ENCODE measurements at places on chromosomes 11 and 22.

GRCh38 chr11:3109921-3110706 lies 52.9 kb upstream of the CARS1 start:
- DNase-seq, result peak; percentile 35

- no peak for DNase-seq
Observed at GRCh38 chr11:119371067-119371601, 10.4 kb downstream of the USP2 start.

- no peak for DNase-seq
Observed at GRCh38 chr11:6402561-6402981, 12.3 kb downstream of the SMPD1 start.

- DNase-seq, result peak; percentile 14
Observed at GRCh38 chr11:75639762-75640181, 29.1 kb downstream of the MAP6 start.

DNA sequence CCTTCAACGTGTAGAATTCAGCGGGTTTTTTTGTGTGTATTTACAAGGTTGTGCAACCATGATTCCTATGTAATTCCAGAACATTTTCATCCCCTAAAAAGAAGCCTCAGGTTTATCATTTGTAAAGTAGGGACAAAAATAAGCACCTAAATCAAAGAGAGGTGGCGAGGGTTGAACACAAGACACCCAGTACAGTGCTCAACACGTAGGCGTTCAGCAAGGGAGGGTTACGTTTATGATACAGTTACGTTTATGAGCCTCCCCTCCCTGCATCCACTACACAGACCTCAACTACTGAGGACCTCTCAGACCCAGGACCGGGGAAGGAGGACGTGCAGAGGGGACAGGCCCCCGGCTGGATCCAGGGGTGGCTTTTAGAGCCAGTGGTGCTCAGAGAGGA lies 44.7 kb downstream of the FLRT1 start:
- DNase-seq, result no peak

DNA sequence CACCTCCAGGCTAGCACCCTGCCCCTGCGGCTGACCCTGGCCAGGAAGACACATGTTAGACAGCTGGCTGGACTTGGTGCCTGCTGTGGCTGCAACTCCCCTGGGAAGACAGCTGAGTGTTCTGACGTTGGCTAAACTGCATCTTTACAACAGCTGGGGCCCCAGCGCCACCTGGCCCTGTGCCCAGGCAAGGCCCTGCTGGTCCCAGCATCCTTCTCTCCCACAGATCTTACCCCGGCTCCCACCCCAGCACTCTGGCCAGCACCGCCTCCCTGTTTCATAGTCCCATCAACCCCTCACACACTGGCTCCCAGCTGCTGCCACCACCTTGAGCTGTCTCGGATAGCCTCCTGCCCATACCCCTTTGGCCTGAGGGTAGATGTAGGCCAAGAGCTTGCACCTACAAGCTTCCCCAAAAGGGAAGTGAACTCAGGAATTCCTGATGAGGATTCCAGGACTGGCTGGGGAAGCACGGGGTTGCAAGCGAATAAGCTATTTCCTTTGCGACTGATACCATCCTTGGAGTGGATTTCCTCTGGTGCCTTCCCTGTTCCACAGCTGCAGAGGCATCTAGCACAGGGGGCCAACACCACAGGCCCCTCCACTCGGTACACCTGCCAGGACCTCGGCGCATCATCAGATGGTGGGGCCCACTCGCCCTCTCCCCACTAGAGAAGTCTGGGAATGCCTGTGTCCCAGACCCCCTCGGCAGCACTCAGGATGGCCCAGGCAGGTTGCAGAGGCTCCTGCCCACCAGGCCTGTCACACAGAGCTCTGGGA lies 28.5 kb downstream of the RSPH14 start:
- DNase-seq, result no peak

GRCh38 chr11:84947070-84947469 lies 680.1 kb downstream of the DLG2 start:
- DNase-seq, result no peak

DNA sequence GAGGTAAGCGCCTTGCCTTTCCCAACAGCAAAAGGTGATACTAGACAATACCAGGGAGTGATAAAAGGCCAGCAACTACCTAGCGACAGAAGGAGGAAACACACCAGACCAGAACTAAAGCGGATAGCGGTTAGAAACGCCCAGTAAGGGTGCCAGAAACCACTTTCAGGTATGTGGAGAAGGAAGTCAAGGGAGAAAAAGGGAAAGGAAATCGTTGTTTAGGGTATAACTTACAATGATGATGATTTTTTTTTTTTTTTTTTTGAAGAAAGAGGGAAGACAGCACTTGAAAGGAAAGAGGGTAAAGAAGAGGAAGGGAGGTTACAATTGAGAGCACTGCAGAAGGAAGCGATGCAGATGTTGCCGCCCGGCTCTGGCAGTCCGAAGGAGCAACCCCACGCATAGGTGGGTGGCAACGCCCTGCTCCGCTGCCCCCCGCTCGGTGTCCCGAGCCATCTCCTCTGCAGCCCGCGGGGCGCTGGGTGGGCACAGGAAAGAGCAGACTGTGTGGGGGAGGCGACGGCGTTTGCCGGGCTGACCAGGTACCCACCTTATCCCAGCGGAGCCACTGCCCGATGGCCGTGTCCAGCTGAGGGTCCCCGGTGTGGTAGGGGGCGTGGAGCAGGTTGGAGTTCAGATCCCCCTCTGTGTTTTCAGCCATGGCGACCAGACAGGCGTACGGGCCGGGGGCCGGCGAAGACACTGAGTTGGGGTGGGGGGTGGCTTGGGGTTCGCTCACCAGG lies 561 bp downstream of the PGM2L1 start:
- peak; percentile 15 for DNase-seq

GRCh38 chr22:30922151-30922611 lies 46.4 kb downstream of the MORC2 start:
- peak; percentile 74 for DNase-seq

DNA sequence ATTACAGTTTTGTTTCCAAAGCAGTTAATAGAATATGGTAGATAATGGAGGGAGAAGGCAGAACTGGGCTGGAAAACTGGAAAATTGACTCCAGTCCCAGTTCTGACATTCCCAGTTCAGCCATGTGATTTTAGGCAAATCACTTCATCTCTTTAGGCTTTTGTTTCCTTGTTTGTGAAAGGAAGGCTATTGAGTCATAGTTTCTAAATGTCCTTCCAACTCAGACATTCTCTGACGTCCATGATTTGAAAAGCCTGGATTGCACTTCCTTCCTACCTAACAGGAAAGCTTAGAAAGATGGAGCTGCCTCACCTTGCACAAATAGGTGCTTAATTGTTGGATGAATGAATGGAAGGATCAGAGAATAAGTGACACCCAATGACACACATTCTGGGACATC lies 19.8 kb upstream of the GALNT18 start:
- no peak for DNase-seq

GRCh38 chr22:33007485-33007884 lies 50.7 kb downstream of the SYN3 start:
- DNase-seq, result no peak

- DNase-seq, result no peak
Observed at GRCh38 chr11:124844664-124845079, 20.6 kb upstream of the ROBO3 start.

DNA sequence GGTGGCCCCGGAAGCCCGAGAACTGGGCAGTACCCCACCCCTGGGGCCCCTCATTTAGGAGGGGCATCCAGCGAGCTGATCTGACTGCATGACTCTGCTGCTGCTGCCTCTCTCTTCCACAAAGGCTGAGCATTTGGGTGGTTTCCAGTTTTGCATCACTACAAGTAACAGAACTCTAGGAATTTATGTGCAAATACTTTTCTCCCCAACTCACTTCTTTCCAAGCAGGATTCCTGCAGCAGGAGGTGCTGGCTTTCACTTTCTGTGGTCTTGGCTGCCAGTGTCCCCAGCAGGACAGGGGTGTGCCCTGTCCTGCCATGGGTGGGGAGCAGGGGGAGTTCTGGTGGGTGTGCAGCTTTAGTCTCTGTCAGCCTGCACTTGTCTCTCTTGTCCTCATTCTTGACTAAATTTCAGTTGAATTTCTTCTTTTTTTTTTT lies 21.2 kb downstream of the UPB1 start:
- peak; percentile 91 for DNase-seq

- no peak for DNase-seq
Observed at GRCh38 chr22:47060718-47061117, 298.3 kb downstream of the TBC1D22A start.

- no peak for DNase-seq
Observed at GRCh38 chr11:35682230-35683173, 19.9 kb downstream of the TRIM44 start.

- no peak for DNase-seq
Observed at GRCh38 chr11:16969010-16969999, 44.9 kb downstream of the PLEKHA7 start.

- DNase-seq, result no peak
Observed at GRCh38 chr11:78200553-78200952, 11.8 kb downstream of the USP35 start.

DNA sequence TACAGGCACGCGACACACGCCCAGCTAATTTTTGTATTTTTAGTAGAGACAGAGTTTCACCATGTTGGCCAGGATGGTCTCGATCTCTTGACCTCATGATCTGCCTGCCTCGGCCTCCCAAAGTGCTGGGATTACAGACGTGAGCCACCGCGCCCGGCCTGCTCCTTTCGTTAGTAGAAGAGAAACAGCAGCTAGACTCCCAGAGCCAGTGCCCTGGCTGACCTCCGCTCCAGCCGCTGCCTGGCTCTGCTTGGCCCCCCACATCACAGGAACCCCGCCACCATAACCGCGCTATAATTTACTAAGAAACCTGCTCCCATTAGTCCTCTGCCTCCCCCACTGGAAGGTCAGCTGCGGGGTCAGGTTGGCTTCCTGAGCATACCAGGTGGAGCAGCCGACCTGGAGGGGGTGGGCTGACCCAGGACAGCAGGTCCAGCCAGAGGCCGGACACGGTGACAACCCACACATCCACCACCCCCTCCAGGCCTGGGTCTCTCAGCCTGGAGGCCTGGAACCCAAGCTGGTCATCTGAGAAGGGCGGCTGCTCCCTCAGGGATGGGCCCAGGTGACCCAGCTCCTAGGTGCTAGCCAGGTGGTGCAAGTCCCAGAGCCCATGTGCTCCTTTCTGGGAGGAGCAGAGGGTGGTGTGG lies 7.5 kb upstream of the POLDIP3 start:
- peak; percentile 4 for DNase-seq

- no peak for DNase-seq
Observed at GRCh38 chr11:134276396-134277182, 410 bp downstream of the GLB1L3 start.

- no peak for DNase-seq
Observed at GRCh38 chr22:48632646-48633246, 1194.9 kb downstream of the BRD1 start.

DNA sequence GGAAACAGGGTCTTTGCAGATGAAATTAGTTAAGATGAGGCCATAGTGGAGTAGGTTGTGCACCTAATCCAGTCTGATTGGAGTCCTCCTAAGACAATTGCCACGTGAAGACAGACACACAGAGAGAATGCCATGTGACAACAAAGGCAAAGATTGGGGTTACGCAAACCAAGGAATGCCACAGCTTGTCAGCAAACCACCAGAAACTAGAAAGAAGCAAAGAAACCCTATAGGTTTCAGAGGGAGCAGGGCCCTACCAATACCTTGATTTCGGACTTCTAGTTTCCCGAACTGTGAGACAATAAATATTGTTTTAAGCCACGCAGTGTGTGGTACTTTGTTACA lies 8.2 kb upstream of the LAYN start:
- no peak for DNase-seq

DNA sequence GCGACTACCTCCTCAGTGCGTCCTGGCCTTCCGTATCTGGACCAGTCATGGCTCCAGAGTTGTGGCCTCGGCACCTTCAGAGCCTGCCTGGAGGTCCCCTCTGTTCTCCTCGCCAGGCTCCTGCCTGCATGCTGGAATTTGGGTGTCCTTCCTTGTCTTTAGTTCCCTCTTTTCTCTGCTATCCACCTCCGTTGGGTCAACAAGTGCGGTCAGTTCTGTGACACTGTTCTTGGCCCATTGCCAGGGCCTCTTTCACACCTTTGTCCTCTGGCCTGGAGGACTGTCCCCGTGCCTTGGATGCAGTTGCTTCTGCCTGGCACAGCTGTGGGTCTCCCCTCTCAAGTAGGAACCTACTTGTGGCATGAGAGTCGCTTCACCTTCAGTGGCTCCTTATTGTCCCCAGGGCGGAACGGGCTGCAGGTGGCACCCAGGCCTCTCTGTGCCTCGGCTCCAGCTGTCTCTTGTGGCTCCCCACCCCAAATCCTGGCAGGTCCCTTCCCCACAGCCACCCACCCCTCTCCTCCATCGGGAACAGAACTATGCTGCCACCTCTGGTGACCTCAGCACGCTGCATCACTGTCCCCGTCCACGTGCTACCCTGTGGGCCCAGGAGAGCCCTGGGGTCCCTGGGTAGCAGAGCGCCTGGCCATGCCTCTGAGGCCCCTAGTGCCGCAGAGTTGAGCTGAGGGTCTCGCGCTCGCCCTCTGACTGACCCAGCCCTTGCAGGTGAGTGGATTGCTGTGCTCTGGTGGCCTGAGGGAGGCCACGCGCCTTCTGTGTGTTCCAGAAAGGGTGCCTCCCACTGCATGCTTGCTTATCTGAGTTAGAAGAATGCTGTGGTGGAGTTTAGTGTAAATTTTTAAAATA lies 4.7 kb downstream of the DGCR8 start:
- DNase-seq, result no peak

DNA sequence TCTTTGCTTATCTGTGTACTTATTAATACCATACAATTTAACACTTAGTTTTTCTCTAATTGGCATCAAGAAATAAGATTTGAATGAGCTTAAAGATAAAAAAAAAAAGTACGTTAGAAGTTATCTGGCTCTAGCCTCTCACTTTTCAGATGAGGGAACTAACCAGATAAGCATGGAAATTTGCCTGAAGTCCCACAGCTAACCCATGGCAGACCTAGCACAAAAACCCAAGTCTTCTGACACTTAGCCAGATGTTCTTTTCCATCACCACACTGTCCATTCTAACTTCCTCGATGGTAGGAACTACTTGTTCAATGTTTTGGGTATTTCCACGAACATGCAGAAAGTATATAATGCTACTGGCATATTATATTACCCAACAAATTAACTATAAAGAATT lies 7.4 kb upstream of the SOX6 start:
- no peak for DNase-seq

DNA sequence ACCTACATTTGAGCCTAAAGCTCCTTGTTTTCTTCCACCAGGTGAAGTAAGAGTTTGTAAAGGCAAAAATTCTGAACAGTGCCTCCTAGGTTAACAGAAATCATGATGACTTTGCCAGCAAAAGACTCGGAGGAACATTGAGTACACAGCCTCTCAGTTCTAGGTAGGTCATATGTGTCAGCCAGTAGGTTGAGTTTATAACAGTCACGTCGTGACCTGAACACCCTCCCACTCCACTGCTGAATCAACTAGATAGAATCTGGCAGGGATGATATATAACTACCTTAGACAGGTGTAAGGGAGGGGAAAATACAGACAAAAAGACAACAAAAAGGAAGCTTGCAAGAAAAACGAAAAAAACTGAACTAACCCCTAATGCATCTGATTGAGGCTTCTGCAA lies 12.8 kb upstream of the ASPHD2 start:
- no peak for DNase-seq

- no peak for DNase-seq
Observed at GRCh38 chr11:18493310-18493709, 33.4 kb downstream of the TSG101 start.

GRCh38 chr22:44668886-44669521 lies 33.0 kb upstream of the PRR5 start:
- no peak for DNase-seq

Data from CD14-positive monocyte (primary cell).